ENCODE measurements at places on chromosomes 11 and 22.

DNA sequence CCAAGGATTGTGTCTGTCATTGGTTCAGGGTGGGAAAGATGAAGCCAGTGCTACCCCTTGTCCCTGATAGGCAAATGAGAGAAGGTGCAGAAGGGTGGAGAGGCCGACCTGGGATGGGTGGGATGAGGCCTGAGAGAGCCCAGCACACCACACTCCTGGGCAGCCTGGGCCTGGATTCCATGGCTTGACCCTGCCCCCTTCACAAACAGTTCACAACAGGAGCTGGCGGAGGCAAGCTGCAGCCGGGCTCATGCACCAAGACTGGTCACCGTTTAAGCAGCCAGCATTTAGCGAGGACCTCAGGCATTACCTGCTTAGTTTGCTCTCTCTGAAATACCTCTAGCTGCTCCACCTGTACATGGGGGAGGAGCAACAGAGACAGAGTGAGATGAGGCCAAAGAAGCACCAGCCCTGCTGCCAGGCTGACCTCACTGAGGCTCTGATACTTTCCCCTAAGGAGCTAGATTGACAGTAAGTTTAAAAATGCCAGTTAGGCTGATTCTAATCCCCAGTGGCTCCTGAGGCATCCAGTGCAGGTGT, 13.5 kb downstream of the IL18BP start:
- no peak for DNase-seq

DNA sequence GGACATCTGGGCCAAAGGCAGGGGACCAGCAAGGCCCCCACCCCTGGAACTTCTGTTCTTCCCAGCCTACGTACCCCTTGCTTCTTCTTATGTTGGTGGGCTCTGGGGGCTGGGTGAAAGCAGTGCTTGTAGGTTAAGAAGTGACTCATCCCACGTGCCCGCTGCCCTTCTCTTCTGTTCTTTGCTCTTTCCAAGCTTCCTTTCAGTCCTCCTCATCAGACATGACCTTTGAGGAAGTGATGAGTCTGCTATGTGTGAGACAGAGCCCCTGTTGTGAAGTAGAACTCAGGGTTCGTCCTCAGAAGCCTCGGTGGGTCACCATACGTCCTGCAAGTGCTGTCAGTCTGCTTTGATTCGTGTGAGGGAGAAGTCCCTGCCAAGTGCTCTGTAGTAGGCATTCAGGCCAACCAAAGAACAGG, 12.7 kb downstream of the MED15 start:
- DNase-seq: peak; percentile 38

GRCh38 chr11:67410369-67410831, 5.1 kb upstream of the CARNS1 start:
- DNase-seq: no peak

GRCh38 chr11:10590218-10590915, 21.9 kb upstream of the LYVE1 start:
- DNase-seq: no peak

GRCh38 chr11:84056653-84057376, 770.6 kb upstream of the CCDC90B start:
- DNase-seq: no peak

DNA sequence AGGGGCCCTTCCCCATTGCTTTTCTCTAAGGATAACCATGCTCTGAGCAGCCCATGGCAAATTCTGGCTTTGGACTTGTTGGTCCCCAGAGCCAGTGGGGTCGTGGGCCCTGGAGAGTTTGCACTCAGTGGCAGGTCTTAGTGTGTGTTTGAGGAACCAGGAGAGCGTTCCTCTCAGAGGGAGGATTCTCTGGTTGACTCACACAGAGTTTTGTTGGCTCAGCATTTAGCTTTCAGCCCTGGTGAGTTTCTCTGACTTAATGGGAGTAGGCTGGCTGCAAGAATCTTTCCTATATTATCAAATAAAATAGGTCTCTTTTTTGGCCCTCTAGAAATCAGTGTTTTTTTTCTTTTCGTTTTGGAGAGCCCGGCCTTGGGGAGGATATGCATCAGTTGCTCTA, 20.9 kb downstream of the ST14 start:
- DNase-seq: no peak

GRCh38 chr11:2198621-2199365, 27.2 kb upstream of the TH start:
- no peak for DNase-seq

Measured in stimulated activated CD4-positive, alpha-beta T cell treated with anti-CD3 and anti-CD28 coated beads, Interleukin-2, amount 100 ng/mL, for 24 hours (primary cell).